ENCODE measurements at places on chromosomes 13 and 19.
A peak's percentile ranks its signal among the peaks of the same experiment; 100 is the strongest.

- DNase-seq, result peak; percentile 75
Observed at GRCh38 chr19:2016041-2016807, 710 bp upstream of the BTBD2 start.

- DNase-seq, result no peak
Observed at GRCh38 chr13:97559030-97559429, 125.1 kb downstream of the RAP2A start.

GRCh38 chr19:39192846-39193245 lies 3.9 kb upstream of the NCCRP1 start:
- DNase-seq, result no peak

DNA sequence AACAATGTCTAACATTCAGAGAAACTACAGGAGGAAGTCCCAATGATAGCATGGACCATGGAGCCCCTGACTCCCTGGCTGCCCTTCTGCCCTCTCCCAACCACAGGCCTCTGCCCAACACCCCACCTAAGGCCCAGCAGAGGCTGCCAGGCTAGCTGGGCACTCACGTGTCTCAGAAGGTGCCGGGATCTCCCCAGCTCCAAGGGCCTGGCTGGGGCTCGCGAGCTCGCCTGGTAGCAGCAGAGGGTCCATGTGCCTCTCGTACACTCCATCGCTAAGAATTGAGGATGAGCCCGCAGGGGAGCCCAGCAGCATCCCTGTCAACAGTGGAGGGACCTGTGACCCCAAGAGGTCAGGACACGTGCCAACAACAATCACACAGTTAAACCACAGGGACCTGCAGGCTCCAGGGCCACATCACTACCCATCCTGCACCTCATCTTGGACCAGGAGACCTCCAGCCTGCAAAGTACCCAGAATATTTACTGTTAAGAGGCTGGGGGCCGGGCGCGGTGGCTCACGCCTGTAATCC lies 9.4 kb downstream of the ZSCAN18 start:
- DNase-seq, result no peak

- DNase-seq, result no peak
Observed at GRCh38 chr13:41259875-41260501, 3.4 kb downstream of the MTRF1 start.

DNA sequence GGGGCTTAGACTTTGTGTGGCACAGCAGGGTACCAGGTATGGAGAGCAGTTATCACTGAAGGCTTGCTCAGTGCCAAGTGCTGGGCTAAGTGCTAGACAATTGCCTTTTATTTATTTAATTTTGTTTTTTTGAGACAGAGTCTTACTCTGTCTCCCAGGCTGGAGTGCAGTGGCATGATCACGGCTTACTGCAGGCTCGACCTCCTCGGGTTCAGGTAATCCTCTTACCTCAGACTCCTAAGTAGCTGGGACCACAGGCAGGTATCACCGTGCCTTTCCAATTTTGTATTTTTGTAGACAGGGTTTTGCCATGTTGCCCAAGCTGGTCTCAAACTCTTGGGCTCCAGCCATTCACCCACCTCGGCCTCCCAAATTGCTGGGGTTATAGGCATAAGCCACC lies 256.9 kb downstream of the ZNF536 start:
- DNase-seq, result no peak

GRCh38 chr13:100291624-100292023 lies 202.7 kb downstream of the PCCA start:
- DNase-seq, result no peak

GRCh38 chr13:73428137-73428536 lies 369.3 kb downstream of the KLF5 start:
- DNase-seq, result no peak

GRCh38 chr19:38727868-38728660 lies 16.2 kb downstream of the CAPN12 start:
- DNase-seq, result no peak

GRCh38 chr19:18815673-18816072 lies 16.1 kb upstream of the UPF1 start:
- DNase-seq, result no peak

- DNase-seq, result no peak
Observed at GRCh38 chr13:40350283-40350992, 316.0 kb downstream of the FOXO1 start.

DNA sequence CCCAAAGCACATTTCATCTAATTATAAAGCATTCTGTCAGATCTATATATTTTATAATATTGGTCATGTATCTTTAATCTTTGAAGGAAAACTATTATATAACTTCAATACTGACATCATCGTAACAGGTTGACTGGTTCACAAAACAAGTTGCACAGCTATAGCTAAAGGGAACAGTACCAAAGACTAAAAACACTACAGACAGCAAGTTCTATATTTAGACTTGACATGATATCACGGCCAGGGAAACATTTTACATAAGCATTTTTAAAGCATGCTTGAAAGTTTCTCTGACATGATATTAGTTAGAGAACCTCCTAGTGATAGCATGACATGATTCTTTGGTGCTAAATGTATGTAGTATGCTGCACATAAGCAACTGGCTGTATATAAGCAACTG lies 182.5 kb downstream of the NDFIP2 start:
- DNase-seq, result no peak

- no peak for DNase-seq
Observed at GRCh38 chr13:30898070-30898469, 8.0 kb upstream of the MEDAG start.

GRCh38 chr13:23377983-23378632 lies 55.4 kb downstream of the SACS start:
- peak; percentile 60 for DNase-seq

DNA sequence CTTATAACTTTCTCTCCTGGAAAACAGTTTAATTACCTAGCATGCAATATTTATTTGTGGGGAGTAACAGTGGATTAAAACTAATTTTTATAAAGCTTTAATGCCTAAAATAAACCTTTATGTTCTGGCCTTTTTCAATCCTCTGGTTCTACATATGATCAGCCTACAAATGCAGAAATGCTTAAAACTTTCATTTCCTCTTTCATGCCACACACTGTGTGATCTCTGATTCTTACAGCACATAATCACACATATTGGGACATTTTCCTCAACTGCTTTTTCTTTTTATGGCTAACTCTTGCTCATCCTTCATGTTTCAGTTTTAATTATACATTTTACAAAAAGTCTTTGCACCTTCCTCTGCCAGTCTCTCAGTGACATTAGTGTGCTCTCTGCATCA lies 910.8 kb upstream of the SLITRK6 start:
- DNase-seq, result no peak

GRCh38 chr19:39463403-39463802 lies 17.2 kb upstream of the TIMM50 start:
- no peak for DNase-seq

DNA sequence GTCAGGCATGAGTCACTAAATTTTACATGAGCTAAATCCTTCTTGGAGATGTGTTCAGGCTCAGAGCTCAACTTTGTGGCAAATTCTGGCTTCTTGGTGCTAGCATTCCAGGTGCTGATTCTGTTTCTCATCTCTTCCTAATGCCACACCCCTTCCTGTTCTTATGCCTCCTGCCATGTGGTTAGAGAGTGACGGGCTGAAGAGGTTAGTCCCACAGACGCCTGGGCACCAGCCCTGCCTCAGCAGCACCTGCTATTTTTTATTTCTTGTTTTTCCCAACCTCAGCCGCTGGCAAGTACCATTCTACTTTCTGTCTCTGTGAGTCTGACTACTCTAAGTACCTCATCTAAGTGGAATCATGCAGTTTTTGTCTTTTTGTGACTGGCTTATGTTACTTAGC lies 329.5 kb downstream of the KCNRG start:
- no peak for DNase-seq

Measured in activated CD8-positive, alpha-beta T cell treated with anti-CD3 and anti-CD28 coated beads, Interleukin-2, amount 10 ng/mL, durations not matched to agents 7 days and 5 days (primary cell).